ENCODE measurements at places on chromosomes 3 and 15. TPM values are rescaled to one million over a fixed set of nuclear protein-coding genes. Genes with fewer than 3 reads are reported as not detected.

- no peak for DNase-seq
These were observed 29.5 kb downstream of the POPDC2 start for GRCh38 chr3:119630880-119631329.

- no peak for DNase-seq
These were observed 88.6 kb downstream of the OSBPL10 start for GRCh38 chr3:31892500-31892899.

DNA sequence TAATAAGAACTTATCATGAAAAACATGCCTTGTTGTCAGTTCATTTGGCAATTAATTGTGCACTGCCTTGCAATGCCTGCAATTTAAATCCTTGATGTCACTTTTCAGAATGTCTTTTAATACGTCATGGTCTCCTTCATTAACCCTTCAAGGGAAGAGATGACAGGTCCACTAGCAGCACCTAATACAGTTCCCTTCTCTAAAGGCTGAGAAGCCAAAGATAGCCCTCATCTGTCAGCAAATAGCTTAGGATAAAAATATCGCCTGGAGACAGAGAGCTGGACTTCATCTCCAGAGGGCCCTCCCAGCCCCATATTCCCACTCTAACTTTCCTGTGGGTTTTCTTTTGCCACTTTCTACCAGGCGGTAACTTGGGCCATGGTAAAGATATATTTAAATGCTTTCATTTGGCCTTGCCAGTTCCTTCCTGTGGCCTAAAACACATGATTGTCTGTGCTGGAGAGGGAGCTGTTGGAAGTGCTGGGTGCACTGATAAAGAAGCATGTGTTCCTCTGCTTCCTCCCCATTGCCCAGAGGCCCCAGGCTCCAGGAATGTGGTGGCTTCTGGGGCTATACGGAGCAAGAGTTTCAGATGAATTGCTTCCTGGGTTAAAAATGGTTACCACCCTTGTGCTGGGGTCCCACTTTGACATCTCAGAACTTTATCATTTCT lies 76.3 kb upstream of the UMPS start:
- DNase-seq = no peak

- DNase-seq = no peak
These were observed 75.0 kb upstream of the TLE3 start for GRCh38 chr15:70172566-70173225.

DNA sequence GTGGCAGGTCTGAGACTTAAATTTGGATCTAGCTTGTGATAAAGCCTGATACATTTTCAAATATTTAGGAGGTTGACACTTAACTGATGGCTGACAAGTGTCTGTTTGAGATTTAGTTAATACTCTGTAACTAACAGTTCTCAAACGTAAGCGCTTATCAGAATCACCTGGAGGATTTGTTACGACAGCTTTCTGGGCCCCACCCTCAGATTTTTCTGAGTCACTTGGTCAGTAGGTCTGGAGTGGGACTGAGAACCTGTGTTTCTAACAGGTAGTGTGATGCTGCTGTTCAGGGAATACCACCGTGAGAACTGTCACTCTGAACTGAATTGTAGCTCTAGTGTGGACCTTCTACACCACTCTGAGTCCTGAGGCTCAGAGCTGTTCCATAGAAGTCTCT lies 85.5 kb downstream of the CEMIP start:
- DNase-seq = no peak

- DNase-seq = no peak
These were observed 511.3 kb downstream of the SHQ1 start for GRCh38 chr3:72336821-72337479.

DNA sequence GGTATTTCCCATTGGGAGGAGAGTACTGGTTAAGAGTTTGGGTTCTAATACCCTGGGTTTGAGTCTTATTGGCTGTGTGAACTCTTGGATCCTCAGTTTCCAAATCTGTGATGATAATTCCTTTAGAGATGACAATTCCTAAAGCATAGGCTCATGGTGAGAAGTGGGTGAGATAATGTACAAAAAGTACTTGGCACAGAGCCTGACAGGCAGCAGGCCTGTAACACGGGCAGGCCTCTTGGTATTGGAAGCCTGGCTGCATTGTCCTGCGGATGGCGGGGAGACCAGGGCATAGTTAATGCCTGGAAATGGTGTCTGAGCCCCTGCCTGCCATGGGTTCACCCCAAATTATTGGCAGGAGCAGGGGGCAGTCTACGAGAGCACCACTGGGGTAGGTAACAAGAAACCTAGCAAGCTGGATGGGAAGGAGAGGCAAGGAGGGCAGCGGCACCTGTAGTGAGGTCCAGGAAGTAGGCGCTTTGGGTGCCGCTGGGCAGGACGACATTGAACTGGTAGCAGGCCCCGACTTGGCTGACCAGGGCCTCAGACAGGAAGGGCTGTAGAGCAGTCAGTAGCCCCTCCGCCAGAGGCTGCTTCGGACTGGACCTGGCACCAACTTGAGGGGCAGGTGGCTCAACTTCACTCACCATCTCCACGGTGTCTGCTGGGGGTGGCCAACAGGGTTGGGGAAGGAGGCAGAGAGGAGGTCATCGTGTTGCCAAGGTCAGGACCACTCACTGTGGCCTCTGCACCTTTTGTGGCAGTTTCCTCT lies 7.7 kb downstream of the STOML1 start:
- DNase-seq = no peak

GRCh38 chr3:188760408-188760807 lies 411.4 kb upstream of the TPRG1 start:
- DNase-seq = no peak

- no peak for DNase-seq
These were observed 14.8 kb downstream of the ARNT2 start for GRCh38 chr15:80418892-80419537.

DNA sequence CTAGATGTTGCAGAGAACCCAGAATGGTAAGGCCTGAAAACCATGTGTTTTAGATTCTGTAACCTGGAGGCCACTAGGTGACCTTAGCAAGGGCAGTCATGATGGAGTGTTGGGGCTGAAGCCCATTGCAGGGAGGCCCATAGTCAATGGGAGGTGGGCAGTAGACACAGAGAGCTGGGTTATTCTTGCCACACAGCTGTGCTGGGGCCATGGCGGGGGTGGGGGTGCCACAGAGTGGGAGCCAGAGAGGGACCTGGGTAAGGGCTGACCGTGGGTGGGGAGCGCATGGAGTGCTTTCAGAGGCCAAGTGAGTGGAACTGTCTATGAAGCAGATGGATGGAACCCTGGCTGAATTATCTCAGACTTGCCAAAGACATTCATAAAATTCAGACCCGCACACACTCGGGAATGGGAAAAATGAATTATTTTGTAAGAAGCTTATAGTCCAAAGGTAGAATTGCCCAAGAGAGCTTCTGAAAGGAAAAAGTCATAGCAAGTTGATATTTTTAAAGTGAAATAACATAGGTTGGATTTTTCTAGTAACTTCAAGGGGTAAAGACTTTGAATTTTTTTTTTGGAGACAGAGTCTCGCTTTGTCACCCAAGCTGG lies 53.9 kb downstream of the SMAD3 start:
- no peak for DNase-seq

DNA sequence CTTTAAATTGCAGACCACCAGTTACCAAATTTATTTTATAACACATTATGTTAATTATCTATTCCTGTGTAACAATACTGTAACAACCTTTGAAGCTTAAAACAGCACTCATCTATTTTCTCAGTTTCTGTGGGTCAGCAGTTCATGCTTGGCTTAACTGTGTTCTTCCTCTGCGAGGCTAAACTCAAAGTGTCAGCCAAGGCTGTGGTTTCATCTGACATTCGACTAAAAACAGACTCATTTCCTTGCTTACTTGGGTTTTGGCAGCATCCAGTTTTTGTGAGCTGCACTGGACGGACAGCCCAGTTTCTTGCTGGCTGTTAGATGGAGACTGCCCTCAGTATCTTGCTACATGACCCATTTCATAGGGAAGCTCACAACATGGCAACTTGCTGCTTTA lies 247.3 kb upstream of the KCNH8 start:
- no peak for DNase-seq

- DNase-seq = no peak
These were observed 1.0 kb upstream of the C3orf52 start for GRCh38 chr3:112084980-112085705.

DNA sequence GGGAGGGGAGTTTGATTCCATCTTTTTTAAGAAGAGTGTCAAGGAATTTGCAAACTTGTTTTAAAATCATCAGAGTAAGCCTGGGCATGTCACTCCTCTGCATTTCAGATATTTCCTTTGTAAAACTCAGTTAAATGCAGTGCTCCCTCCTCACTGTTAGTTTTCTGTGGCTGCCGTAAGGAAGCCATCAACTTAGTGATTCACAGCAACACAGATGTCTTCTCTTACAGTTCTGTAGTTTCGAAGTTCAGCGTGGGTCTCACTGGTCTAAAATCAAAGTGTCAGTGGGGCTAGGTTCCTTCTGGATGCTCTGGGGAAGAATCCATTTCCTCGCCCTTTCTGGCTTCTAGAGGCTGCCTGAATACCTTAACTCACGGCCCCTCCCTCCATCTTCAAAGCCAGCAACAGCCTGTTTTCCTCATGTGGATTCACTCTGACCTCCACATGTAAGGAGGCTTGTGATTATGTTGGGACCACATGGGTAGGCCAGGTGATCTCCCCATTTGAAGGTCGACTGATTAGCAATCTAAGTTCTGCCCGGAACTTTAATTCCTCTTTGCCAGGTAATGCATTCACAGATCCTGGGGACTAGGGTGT lies 12.4 kb downstream of the ISG20 start:
- DNase-seq = no peak

DNA sequence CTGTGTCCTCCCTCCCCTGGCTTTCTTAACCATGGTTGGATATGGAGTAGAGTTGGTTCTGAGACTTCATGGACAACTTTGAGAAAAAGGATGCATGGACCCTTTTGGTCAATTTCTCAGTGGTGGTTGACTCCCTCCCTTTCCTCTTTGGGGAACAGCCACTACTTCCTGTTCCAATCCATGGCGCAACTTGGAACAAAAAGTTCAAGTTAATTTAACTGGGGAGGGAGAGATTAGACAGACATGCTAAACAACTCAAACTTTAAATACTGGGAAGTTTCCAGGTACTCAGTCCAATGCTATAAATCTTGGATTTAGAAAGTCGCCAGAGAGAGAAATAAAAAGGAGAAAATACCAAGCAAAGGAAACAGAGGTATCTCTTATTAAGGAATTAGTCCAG lies 202.2 kb downstream of the PDZRN3 start:
- no peak for DNase-seq

DNA sequence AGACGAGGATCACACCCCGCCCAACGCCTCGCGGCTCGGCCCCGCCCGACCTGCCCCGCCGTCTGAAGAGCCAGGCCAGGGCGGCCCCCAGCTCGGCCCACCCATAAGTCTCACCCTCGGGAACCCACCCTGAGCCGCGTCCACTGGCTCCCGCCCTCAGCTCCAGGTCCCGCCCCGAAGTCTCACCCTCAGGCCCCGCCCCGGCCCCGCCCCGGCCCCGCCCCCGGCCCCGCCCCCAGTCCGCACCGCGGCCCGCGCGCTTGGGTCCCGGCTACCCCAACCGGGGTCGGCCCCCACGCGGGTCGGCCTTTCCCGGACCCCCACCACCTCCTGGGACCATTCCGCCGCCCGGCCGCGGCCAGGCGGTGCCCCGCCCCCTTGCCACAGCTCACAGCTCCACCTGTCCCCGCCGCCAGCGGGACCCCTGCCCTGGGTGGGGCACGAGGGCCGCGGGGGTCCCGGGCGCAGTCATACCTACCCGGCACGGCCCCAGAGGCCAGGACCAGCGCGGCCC lies 489 bp downstream of the CSPG5 start:
- DNase-seq = peak; percentile 34

GRCh38 chr3:171168086-171168485 lies 141.6 kb upstream of the SLC2A2 start:
- DNase-seq = no peak

DNA sequence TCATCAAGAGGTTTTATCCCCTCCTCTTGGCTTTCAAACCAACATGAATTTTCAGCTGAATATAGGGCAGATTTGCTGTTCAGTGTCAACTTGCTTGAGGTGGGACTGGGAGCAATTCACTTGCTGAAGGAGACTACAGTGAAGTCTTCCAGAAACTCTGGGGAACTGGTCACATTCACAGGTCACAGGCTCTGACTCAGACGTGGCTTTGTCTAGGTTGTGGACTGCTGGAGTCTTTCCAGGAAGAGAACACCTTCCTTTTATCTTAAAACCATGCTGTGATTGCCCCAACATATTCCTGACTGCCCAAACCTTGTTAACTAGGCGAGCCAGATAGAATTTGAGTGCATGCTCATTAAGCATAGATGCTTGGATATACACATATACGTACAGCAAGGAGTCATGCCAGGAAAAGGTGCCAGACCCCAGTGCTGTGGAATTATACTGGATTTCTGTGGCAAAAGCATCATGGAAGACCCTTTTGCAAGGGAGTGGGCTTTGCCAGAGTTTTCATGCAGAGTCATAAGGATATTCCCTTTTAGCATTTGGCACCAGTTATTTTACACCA lies 399.1 kb upstream of the TBL1XR1 start:
- no peak for DNase-seq

- DNase-seq = no peak
These were observed 473 bp downstream of the FHIT start for GRCh38 chr3:61250784-61251173.

- no peak for DNase-seq
These were observed 33.6 kb upstream of the PLSCR5 start for GRCh38 chr3:146638718-146639117.

DNA sequence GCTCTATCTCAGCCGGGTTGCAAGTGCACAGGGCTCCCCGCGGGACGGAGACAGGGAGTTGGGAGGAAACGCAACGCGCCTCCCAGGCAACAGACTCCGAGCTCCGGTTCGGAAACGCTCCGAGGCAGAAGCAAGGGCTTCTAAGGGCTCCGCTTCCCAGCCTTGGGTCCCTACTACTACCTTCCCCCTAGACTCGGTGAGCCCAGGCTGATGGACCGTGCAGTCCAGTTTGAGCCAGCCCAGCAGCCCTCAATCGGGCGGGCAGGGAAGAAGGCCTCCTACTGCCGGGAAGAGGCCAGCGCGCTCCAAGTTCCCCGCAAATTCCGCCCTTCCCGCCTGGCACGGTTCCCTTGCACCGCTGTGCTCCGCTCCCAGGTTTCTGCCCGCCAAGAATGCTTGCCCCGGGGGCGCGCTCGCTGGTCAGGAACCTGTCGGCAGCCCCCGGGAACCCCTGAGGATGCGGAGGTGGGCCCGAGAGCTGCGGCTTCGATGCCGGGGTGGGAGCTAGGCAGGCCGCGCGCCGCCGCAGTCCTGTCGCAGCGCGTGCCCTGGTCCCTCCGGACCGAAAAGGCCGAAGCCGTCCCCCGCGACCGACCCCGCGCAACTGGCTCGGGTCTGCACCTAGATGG lies 728 bp downstream of the TRANK1 start:
- DNase-seq = no peak

Gene CCNB2
- total RNA-seq = 36.6 TPM

Gene ERICH6
- not detected for total RNA-seq

Gene PARP3
- total RNA-seq = 13.4 TPM

Gene CCR9
- not detected for total RNA-seq

Gene XCR1
- total RNA-seq = 0.05 TPM

Gene SOX14
- not detected for total RNA-seq

Gene SLC28A1
- not detected for total RNA-seq

Gene SCAANT1
- total RNA-seq = not detected

Gene ATP8B4
- total RNA-seq = 52.9 TPM

Gene LRRIQ4
- 0.10 TPM for total RNA-seq
